ENCODE measurements at places on chromosomes 12 and 14.

GRCh38 chr12:19833775-19834501, 394.6 kb downstream of the AEBP2 start:
- no peak for DNase-seq

GRCh38 chr14:61179061-61179690, 102.0 kb downstream of the TMEM30B start:
- DNase-seq = no peak

GRCh38 chr12:15555446-15555845, 233.1 kb downstream of the PTPRO start:
- no peak for DNase-seq

- peak; percentile 28 for DNase-seq
These were observed 1.4 kb downstream of the ATF1 start for GRCh38 chr12:50765095-50765911.

- DNase-seq = no peak
These were observed 306.6 kb downstream of the DAD1 start for GRCh38 chr14:22282417-22282816.

GRCh38 chr14:24179961-24180796, 8.3 kb downstream of the REC8 start:
- DNase-seq = no peak

DNA sequence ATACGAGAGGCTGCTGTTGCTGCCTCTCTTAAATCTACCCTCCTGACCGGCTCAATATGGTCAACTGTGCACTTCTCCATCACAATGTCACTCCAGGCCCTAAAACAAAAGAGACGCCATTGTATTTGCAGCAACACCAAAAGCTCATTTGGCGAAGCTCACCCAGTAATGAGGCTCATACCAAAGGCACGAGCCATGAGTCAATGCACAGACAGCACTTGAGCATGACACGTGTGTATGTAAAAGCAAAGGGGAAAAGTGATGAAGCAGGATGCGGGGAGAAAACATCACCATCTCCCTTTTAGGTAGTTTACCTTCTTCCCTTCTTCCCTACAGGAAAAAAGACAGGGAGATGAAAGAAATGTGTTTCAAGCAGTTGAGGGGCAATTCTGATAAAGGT, 150.3 kb downstream of the FOXN3 start:
- no peak for DNase-seq

GRCh38 chr12:27841392-27841882, 61.4 kb upstream of the MANSC4 start:
- no peak for DNase-seq

DNA sequence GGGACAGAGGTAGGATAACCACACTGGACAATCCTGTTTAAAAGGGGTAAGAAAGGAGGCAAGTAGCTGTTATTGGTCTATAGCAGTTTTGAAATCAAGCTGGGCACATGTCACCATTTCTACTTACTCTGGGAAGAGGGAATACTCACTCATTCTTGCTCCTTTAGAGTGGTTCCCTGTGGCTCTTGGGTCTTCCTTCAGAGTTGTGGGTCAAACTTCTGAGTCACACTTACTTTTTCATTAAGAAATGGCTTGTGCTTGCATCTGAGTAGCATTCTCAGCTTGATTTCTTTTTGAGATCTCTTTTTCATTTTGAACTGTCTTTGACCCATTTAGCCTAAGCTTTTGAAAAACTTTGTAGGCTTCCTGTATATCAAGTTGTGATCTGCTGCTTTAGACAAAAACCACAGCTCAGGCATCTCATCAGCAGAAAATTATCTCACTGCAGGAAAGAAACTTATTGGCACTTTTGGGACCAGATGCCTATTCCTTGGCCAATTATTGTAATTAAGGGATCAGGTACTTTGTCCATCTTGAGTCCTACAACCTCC, 122.2 kb downstream of the AEBP2 start:
- DNase-seq = no peak

GRCh38 chr14:103217538-103217937, 94.3 kb downstream of the TNFAIP2 start:
- DNase-seq = no peak

All from T-helper 22 cell (primary cell).